Cerebellar cortex (tissue), 1 donor: ENCODE measurements at places on chromosomes 11 and 22.

GRCh38 chr11:91407842-91408241, 816.8 kb upstream of the FAT3 start:
- no peak for DNase-seq

DNA sequence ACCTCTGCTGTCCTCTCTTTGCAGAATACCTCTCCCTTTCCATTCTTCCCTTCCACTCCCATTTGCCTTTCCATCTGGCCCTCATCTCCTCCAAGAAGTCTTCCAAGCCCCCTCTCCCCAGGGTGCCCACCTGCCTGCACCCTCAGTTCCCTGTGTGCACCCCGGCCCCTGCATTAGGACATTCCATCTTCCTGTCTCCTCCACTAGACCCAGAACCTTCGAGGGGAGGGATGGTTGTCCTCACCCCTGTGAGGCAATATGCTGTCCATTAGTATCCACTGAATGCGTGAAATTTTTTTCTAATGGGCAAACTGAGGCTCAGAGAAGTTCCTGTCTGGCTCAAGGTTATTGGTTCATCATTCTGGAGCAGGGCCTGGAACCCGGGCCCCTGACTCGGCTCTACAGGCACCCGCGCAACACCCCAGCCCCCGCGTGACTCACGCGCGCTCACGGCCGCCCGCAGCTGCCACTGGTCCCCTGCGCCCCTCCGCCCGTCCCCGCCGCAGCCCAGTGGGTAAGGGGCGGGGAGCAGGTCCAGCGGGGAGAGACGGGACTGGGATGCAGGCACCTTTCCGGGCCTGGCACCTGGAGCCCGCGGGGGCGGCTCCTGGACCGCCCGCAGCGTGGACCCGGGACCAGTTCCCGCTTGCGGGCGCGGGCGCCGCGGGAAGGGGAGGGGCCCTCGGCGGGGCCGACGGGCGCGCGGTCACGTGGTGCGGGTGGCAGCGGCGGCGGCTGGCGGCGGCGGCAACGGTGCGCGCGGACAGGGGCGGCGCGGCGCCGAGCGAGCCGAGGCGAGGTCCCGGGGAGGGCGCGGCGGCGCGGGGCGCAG, 7.0 kb downstream of the SEPTIN3 start:
- DNase-seq: peak; percentile 38

GRCh38 chr11:9208726-9209501, 56.2 kb downstream of the DENND5A start:
- no peak for DNase-seq

DNA sequence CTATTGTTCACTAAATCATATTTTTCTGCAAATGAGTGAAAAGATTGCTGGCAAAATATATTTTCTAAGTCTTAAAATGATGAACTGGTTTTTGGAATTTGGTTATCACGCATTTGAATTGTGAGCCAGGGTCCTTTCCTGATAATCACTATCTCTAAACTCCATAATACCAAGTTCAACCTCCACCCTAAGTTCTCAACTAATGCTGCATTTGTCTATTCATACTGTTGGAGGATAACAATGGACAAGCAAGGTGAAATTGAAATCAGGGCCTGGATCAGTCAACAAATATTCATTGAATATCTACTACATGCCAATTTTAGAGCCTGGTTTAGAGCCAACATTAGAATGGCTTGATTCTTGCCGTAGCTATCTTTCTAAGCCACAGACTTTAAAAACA, 4.7 kb upstream of the PCF11 start:
- DNase-seq: no peak

GRCh38 chr11:101686514-101686913, 102.7 kb upstream of the TRPC6 start:
- no peak for DNase-seq
